ENCODE measurements at places on chromosomes 6 and 20. TPM values are rescaled to one million over a fixed set of nuclear protein-coding genes. Genes with fewer than 3 reads are reported as not detected.

PI16 gene
- 7.5 TPM for total RNA-seq

PRPH2 gene
- 0.44 TPM for total RNA-seq

DNA sequence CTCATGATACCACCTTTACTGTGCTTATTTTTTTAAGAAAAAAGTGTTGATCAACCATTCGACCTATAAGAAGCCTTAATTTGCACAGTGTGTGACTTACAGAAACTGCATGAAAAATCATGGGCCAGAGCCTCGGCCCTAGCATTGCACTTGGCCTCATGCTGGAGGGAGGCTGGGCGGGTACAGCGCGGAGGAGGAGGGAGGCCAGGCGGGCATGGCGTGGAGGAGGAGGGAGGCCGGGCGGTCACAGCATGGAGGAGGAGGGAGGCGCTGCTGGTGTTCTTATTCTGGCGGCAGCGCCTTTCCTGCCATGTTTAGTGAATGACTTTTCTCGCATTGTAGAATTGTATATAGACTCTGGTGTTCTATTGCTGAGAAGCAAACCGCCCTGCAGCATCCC is 15.6 kb upstream of the SLC22A1 start:
- DNase-seq, result no peak

GRCh38 chr6:150261997-150262697 is 106.7 kb upstream of the IYD start:
- DNase-seq, result no peak

DNA sequence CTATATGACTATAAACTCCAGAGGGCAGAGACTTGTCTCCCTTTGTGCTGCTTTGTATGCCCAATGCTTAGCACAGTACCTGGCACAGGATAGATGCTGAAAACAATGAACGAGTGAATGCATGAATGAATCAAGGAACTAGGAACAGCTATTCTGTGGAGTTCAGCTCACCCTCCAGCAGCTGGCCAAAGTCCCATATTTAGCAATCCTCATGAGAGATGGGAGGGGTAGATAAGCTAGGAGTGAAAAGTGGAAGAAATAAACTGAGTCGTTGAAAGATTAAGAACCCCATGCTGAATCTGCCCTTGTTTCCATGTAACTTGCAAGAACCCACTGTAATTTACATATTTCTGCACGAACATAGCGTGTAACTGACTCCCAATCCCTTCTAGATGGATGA is 106.5 kb downstream of the MAFB start:
- no peak for DNase-seq

DNA sequence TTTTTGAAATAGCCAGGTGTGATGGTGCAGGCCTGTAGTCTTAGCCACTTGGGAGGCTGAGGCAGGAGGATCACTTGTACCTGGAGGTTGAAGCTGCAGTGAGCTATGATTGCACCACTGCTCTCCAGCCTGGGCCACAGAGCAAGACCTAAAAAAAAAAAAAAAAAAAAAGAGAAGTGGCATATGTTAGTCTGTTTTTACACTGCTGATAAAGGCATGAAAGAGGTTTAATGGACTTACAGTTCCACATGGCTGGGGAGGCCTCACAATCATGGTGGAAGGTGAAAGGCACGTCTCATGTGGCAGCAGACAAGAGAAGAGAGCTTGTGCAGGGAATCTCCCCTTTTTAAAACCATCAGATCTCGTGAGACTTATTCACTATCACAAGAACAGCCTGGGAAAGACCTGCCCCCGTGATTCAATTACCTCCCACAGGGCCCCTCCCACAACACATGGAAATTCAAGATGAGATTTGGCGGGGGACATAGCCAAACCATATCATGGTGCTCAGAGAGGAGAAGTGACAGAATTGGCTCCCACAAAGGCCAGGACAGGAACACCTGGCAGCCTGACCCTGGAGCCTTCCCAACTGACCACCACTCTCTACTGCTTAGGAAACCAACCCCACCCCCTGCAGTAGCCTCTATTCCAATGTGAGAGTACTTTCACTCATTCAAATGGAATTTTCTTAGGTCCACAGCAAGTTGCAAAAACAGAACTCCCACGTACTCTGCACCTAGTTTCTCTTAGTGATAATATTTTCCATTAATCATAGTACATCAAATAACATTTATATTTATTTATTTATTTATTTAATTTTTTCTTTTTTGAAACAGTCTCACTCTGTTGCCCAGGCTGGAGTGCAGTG is 29.8 kb downstream of the ARHGAP40 start:
- no peak for DNase-seq

GRCh38 chr20:56229812-56230211 is 18.7 kb upstream of the MC3R start:
- DNase-seq, result no peak

DNA sequence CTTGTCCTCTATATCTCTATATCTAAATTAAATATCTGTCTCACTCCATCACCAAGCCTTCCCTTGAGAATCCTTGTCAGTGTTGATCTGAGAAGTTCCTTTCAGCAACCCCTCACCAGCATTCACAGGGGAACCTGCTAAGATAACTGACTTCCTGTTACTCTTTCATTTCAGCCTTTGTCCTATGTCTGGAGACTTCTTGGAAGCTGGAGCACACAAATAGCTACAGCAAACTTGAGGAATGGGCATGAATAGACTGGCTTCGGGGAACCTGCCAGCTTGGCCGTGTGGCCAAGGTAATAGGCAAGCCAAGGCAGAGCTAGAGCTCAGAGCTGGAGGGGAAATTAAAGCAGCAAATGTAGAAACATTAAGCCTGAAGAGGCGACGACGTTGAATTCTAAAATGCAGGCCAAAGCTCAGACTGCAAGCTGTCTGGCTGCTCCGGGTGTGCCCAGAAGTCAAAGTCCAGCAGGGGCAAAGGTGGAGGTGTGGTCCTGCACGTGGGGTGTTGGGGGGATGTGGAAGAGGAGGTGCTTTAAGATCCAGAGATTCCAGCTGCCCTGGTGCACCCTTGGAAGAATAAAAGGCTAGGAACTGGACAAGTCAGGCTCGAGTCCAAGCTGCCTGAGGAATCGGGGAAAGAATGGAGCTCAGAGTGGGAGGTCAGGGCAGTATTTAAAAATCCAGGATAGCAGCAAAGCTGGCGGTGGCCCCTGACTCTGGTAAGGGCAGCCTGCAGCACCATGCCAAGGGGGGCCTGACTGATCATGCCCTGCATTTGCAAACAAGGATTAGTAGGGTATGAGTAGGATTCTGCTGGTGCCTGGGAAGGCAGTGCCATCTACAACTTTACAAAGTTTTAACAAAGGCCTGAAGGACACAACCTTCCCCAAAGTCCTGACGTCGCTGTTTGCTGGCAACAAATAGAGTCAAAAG is 185.0 kb upstream of the SGK1 start:
- DNase-seq, result no peak
